ENCODE measurements at places on chromosomes 6 and 20.

- DNase-seq, result no peak
These were observed 7.0 kb upstream of the PRSS35 start for GRCh38 chr6:83505356-83505755.

DNA sequence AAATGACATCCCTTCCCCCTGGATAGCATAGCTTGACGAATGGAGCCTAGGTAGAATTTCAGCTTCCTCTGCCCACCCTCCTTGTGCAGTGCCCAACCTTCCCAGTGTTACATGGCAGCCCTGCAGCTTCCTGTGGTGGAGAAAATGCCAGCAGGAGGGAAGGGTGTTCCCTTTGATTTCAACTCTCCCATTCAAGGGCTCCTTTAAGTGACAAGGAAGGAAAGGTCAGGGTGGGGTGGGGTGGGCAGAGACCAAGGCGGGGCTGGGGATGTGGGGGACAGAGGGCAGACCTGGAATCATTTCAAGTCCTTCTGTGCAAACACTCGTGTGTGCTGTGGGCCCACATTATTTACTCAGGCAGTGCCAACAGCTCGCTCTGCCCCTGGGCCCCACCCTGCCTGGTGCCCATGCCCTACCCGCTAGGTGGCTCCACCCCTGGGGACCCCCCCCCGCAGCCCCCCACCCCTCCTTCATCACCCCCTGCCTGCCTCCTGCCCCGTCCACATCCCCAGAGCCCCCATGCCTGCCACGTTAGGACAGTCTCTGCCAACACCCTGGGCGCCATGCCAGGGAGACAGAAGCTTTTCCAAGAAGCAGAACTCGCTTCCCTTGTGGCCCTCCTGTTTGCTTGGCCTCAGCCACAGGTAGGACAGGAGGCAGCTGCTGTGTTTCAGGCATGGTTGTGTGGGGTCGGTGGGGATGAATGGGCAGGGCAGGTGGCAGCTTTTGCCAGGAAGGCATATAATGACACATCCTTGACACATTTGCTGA is 9.4 kb downstream of the SPDEF start:
- no peak for DNase-seq

DNA sequence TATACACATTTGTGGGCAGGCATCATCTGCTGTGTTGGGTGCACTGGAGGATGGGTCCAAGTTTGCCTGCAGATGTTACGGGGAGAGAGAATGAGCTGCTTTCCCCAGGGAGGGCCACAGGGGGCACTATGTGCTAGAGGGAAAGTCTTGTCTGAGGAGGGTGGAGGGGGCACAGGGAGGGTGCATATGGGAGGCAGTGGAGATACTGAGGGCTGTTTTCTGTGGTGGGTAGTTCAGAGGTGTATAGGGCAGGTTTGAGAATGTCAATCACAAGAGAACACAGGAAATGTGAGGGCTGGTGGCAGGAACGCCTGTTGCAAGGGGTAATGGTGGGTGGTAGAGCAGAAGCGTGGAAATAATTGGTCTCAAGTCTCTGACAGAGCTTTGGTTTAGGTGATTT is 7.7 kb upstream of the PTPRA start:
- DNase-seq, result no peak

DNA sequence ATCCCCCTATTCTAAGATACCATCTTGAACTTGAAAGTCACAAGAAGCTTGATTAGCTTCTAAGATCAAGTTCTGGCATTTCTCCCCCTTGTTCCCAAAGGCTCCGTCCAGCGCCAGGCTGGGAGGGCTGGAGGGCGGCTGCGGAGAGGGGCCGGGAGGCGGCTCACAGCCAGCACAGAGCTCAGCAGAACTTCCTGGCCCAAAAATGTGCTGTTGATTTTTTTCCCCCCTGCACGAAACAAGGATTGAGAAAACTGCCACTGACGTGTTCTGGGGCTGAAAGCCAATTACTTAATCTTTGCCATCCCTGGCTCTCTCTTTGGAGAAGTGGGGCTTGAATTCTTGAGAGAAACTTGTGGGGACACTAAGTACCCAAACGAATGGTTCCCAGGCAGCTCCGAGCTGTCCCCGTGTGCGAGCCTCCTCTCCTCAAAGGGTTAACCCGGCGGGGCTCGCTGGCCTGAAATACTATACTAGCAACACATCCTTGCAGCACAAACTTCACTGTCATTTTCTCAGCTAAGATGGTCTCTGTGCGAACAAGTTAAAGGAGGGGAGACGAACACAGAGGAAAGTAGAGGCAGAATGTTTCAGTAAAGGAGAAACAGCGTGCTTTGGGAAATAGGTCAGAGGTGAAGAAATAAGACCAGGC is 452 bp downstream of the TRAF3IP2 start:
- DNase-seq, result peak; percentile 46

DNA sequence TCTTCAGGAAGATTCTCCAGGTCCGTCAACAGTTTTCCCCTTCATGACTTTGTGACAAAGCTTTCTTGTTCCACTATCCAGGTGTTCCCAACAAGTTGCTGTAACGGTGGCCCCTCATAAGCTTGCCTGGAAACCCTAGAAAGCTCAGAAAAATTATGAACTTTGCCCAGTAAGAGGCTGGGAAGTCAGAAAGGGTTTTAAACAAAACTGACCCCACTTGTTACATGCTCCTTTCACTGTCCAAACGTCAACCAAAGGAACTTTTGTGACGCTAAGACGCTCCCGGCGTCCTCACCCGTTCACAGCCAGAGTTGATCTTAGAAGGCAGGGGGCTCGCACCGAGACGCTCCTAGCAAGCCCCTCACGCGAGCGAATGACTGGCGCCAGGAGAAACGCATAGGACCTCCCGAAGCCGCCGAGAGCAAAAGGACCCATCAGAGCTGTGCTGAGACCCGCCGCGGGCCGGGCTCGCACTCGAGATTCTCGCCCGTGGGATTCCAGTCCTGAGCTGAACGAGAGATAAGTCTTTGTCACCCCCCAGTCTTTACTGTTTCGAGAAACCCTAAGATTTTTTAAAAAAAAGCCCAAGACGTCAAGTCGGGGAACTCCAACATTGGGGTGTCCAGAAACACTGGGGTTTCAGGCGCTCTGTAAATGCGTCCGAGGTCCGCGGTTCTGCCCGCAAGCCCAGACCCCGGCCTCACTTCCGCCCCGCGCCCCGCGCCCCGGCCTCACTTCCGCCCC is 544 bp upstream of the ACAT2 start:
- no peak for DNase-seq

DNA sequence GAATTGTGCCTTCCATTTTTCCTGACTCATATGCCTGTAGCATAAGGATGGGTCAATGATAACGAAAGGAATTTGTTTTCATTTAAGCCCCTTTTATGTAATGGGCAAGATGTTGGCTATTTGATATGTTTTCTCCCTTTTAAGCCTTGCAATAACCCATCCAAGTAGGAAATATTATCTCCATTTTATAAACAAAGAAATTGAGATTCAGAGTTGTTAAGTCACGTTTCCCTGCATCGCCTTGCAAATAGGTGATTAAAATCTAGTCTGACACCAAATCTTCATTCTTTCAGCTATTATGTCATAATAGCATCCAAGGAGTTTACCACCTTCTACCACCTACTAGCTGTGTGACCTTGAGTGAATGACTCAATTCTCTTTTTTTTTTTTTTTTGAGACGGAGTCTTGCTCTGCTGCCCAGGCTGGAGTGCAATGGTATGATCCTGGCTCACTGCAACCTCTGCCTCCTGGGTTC is 7.0 kb downstream of the HNF4A start:
- no peak for DNase-seq

GRCh38 chr6:31170987-31171671 is 647 bp upstream of the POU5F1 start:
- no peak for DNase-seq

DNA sequence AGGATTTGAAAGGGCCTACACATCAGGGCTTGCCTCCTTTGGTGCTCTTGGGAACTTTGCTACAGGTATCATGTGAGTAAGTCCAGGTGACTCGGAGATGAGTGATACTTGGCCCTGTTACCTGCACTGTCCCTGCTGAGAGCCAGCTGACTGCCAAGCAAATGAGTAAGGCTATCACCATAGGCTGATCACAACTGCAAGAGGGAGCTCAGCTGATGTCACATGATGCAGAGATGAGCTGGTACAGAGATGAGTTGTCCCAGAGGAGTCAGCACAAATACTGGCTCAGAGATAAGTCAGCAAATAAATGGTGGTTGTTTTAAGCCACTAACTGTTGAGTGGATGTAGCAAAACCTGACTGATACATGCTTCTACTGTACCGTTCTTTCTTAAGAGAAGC is 41.4 kb downstream of the LAMP5 start:
- DNase-seq, result no peak

DNA sequence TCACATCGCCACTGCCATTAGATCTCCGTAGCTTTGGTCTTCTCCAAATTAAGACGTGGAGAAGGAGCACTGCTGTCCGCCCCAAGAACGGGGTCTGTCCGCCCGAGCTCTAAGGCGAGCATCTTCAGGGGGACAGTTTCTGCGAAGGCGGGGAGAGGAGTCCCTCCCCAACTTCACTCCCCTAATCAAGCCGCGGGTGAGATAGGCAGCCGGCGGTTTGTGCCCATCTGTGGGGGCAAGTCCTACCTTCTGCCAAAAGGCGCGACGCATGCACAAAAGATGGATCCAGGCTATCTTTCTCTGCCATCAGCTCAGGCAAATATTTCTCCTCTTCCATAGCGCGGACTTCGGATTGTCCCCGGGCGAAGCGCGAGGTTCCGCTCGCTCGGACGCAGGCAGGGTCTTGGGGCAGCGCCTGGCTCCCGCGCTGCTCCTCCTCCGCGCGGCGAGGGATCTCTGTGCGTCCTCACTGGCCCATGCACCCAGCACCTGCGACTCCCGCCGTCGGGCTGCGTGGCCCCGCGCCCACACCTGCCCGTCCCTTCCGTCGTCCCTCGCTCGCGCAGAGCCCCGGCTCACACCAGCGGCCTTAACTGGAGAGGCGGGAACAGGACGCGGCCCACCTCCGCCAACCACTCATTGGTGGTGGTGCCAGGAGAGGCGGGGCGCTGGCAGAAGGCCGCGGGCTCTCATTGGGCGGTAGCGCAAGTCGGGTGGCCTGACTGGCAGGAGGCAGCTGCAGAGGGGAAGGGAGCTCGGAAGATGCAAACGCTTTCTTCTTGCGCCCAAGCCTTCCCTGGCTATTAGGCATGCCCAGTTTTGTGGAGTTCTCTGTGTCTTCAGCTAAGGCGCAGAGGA is at the start of gene KHDRBS2:
Gene KHDRBS2, minus strand, starts transcription at position 614 of the 858 bp plus-strand sequence.
- DNase-seq, result peak; percentile 95

DNA sequence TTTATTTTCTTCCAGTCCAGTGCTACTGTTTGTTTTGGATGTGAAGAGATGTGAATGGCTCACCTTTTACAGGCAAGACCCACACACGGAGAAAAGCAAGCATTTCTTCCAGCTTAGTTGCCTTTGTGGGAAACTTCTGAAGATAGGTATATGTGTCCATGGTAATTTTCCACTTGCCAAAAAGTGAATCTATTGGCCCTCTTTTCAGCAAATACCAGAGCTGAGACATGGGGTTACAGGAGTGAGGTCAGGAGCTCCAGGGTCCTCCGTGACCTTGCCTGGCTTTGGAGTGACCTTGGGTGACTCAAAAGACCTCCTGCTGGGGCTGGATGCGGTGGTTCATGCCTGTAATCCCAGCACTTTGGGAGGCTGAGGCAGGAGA is 166.7 kb downstream of the SCML4 start:
- no peak for DNase-seq

- DNase-seq, result no peak
These were observed 28.3 kb downstream of the STX7 start for GRCh38 chr6:132484680-132485018.

DNA sequence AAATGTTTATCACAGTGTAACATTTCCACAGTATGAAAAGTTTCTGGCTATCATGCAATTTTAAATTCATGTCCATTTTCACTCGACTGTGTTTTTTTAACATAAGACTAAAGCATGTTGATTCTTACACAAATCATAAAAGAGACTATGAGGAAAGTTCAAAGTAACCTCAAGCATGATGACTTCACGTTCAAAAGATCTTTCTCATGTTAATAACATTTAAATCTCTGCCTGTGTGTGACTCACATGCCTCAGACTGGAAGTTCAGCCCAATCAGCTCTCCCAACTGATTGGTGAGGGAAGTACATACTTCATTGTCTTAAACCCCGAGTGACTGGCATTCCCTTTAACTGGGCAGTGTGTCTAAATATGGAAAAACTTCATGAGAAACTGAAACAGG is 37.4 kb downstream of the ATXN1 start:
- no peak for DNase-seq

DNA sequence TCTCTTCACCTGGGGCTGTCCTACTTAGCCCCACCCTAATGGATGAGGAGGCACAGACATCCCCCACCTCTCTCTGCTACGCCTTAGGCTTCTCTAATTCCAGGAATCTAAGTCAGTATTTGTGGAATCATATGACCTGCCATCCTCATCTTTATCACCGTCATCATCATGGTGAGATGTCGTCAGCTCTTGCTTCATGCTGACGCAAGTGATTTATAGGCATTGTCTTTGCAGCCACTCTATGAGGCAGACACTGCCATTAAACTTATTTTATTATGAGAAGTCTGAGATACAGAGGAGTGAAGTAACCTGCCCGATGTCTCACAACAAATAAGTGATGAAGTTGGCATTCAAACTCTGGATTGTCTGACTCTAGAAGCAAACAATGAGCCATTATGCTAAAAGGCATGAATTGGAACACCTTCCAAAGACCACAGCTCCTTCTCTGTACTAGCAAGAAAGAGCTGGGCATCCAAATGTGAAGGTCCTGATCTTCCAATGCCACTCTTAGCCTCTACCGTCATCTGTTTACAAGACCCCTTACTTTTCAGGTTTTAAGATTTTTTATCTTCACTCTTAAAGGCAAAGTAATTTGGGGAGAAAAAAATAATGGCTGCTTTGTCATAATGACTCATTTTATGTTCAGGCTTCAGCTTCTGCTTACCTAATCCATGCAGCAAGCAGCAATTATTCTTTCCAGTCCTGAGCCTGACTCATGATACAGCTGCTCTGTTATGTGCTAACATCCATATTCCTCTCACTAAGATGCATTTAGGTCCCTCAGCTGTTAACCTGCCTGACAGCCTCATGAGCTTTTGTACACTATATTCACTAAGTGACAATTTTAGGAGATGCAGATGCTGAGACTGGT is 113.7 kb upstream of the BCLAF1 start:
- no peak for DNase-seq

- no peak for DNase-seq
These were observed 27.1 kb downstream of the COL20A1 start for GRCh38 chr20:63320041-63320511.
